ENCODE measurements at places on chromosomes 6 and 20.

DNA sequence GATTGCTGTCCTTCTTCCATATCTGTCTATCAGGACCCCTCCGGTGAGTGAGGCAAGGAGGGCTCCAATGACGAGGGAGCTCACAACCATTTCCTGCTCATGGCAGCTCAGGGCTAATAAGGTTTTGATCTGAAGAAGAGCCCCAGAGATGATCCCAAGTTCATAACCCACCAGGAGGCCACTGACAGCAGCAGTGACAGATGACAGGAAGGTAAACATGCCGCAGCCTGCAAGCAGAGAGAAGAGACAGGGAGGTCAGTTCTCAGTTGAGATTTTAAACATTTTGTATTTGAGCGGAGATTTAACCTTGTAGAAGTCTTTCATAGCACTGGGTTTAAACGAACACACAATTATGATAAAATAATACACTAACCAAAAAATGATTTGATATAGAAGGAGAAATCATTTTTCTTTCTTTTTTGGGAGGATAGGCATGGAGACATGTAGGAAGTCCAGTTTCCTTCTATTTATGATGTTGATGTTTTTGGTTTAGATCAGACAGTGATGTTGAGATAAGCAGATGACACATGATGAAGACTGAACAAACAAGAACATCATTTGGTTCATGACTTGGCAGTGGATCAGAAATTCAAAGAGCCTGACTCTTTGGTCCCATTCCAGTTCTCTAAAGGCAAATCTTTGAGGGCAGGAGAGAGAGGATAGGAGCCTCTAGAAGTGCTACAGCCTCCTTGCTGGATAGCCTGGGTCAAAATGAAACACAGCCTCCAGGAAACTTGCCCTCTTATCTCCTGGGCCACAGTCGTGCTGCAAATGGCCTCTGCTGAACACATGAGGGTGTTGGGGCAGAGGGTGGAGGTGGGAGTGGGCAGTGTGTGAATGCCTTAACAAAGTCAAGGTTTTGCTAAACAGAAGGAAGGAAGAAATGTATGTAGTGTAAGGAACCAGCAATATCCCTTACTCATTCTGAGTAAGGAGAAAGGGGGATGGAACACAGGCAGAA, 22.6 kb downstream of the SLC2A12 start:
- DNase-seq, result no peak

DNA sequence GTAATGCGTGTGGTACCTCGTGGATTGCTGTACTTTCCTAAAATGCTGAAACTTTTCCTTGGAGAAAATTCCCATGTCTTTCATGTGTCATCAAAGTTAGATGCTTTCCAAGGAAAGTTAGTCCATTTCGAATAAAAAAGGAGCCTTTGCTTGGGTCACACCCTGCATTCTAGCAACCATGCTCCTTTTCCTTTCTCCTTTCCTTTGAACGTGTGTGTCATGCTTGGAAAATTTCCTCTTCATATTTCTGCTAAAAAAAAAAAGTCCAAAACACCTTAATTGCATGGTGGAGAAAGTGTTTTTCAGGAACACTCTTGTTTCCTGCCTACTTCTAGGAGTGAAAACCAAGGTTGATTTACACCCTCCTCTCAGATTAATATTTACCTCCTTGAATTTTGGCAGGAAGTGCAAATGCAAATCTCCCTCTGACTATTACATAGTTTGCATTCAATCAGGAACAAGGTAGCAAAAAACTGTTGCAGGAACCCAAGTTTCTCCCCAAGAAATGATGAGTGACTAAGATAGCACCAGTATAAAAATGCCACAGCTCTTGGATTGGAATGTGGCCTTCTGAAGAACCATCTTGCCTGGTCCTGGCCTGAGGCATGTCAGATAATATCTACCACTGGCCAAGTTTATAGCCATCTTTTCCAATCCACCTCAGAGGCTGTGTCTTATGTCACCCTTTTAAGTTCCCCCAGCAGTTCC, 590.6 kb downstream of the QKI start:
- no peak for DNase-seq

GRCh38 chr6:104541411-104541810, 318.3 kb downstream of the HACE1 start:
- no peak for DNase-seq

GRCh38 chr20:37361336-37361735, 15.4 kb downstream of the SRC start:
- DNase-seq, result no peak

GRCh38 chr20:32474717-32474966, 110.5 kb downstream of the NOL4L start:
- no peak for DNase-seq

DNA sequence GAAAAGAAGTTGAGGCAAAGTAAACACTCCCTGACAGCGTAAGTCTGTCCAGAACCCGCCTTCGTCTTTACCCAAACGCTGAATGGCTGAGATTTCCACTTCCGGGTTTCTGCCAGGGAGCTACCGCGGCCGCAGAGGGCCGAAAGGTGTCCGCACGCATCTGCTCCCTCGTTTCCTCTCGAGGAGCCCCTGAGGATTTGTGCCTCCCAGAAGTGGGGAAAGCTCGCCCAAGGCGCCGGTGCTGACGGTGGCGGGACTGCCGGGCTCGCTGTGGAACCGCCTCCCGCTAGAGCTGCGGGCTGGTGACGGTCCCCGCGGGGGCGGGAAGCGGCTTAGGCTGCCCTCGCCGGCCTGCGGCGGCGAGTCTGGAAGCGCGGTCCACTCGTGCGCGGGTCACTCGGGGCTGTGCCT, 1760.2 kb upstream of the DEFB115 start:
- no peak for DNase-seq

GRCh38 chr20:61609461-61609860, 357.4 kb downstream of the CDH4 start:
- DNase-seq, result no peak

GRCh38 chr20:51886341-51886740, 84.0 kb upstream of the SALL4 start:
- DNase-seq, result no peak

- no peak for DNase-seq
Measured at GRCh38 chr6:137543114-137543513, 48.9 kb upstream of the OLIG3 start.

- no peak for DNase-seq
Measured at GRCh38 chr20:45861221-45862075, 4.0 kb downstream of the ZSWIM3 start.

- no peak for DNase-seq
Measured at GRCh38 chr6:159525445-159526025, 167.5 kb downstream of the SOD2 start.

DNA sequence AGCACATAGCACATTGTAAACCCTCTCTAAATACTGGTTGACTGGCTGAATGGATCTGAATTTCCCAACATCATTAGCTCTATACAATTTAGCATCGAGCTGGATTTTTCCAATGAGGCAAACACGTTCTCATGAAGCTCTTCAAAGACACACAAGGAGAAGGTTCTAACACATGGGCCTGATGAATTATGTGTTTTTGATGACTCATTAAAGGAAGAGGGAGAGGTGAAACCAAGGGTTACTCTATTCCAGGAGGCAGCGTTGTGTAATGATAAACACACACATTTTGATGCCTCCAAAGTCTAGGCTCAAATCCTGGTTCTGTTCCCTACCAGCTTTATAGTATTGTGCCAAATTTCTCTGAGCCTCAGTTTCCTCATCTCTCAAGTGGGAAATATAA, 84.3 kb downstream of the PFDN4 start:
- no peak for DNase-seq

DNA sequence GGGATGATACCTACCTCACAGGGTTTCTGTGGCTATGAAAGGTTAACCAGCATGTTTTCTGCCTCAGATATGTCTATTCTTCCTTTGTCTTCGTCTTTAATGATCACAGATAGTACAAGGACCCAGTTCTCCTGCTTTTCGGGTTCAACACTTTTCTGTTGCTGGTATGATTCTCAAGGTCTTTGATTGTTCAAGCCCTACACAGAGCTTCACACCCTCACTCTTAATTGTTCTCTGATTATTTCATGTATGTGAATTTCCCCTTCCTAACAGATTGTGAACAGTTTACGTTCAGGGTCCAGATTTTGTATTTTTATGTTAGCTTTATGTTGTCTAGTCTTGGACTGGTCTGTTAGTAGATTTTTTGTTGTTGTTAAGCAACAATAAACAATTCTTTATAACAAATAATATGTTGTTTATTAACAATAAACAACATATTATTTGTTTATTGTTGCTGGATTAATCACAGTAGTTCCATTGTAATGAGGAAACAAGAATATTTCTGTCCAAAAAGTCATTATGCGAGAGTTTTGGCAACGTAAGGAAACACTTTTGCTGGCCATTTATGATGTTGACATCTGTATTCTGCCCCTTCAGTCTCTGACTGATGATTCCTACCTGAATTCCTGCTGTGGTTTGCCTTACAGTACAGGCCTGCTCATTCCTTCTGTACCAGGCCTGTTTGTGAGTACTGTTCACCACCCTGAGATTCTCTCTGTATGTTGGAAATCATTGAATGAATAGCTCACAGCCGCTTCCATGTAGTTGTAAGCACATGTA, 27.2 kb upstream of the TULP4 start:
- DNase-seq, result no peak

DNA sequence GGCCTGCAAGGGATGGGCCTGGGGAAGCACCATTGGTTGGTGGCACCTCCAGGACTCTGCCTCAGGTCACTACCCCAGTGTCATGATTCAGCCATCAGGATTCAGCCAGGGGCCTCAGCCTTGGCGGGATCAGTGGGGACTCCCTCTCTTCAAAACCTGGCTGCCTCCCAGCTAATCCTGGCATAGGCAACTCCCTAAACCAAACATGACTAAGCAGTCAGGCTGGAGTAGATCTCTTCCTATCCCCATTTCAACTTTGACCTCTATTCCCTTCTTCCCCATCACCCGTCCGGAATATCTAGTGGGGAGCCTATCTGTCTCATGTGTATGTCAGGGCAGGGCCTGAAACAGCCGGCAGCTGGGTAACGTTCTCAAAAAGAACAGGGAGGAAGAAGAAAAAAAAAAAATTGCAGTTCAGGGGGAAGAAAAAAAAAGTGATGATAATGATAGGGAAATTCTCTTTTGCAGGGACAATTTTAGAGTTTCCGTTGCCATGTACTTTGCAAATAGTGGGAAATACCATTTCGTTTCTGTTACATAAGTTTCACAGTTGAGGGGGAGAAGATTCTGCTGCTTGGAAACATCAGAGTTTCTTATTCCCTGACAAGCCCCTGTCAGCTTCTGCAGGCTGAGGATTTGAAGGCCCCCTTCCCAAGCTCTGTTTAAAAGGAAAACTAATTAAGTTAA, 4.1 kb upstream of the PREX1 start:
- peak; percentile 60 for DNase-seq

- no peak for DNase-seq
Measured at GRCh38 chr6:159093609-159094443, 49.0 kb upstream of the TAGAP start.

GRCh38 chr6:80234401-80234800, 127.9 kb downstream of the BCKDHB start:
- no peak for DNase-seq
